ENCODE measurements at places on chromosomes 6 and 20.

DNA sequence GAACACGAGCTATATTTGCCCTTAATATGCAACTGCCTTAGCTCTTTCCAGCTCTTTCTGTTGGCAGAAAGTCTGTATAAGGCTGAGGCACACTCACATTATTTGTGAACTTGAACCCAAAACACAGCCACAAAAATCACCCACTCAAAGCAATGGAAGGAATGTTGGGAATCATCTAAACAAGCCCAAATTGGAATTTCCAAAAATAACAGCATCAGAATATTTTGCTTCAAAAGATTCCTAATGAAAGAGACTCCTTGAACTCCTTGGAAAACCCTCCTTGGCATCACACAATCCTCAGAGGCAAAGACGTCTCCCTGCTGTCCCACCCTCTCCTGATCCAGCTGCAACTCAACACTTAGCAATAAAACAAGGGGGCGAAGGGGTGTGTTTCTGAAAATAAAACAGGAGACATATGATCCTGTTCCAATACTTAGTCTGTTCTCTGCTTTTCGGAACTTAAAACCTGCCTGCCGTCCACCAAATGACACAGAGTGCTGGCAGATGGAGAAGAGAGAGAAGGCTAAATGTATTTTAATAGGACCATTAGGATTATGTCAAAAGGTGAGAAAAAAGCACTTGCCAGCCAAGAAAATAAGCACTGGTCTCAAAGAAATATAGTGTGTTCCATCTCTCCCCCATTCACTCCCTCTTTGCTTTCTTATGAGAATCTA, 320.7 kb upstream of the JARID2 start:
- DNase-seq = no peak

DNA sequence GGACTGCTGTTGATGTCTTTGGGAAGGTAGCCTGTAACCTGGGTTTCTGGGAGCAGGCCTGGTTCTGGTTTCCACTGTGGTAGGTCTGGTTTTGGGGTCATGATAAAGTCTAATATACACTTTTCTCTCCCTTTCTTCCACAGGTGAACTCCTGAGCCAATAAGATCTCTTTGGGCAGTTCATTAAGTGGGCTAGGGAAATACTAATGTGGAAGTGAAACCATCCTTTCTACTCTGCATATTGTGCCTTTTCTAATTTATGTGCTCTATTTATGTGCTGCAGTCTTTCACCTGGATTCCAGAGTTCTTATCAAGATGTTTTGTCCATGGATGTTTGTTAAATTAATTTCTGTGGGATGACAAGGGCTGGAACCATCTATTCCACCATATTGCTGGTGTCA, 165.7 kb upstream of the PTPRK start:
- DNase-seq = no peak

DNA sequence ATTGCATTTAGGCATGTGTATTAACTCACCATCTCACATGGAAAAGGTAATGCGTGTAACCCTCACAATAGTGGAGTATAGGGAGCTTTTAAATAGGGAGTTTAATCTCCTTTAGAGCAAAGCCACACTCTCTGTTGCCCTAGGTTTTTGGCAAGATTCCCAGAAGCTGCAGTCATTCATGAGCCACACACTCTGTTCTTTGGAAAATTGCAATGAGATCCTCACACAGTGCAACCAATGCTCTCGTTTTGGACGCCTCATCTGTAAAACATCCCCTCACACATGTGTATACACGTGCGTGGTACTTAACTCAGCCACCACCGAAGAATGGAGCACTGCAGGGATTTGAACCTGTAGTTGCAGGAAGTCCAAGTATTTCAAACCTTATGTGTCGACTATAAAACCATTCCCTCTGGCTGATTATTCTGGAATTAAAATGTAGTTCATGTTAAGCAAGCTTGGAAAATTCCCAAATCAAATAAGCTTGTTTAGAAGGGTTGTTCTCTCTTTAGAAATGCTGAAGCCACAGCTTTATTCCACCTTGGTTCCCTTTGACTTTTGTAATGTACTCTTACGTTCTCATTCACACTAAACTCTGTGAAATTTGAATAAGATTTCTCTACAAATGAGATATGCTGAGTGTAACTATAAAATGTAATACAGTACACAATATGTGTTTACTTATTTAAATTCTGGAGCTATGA, 489.8 kb upstream of the MANEA start:
- peak; percentile 99 for DNase-seq

DNA sequence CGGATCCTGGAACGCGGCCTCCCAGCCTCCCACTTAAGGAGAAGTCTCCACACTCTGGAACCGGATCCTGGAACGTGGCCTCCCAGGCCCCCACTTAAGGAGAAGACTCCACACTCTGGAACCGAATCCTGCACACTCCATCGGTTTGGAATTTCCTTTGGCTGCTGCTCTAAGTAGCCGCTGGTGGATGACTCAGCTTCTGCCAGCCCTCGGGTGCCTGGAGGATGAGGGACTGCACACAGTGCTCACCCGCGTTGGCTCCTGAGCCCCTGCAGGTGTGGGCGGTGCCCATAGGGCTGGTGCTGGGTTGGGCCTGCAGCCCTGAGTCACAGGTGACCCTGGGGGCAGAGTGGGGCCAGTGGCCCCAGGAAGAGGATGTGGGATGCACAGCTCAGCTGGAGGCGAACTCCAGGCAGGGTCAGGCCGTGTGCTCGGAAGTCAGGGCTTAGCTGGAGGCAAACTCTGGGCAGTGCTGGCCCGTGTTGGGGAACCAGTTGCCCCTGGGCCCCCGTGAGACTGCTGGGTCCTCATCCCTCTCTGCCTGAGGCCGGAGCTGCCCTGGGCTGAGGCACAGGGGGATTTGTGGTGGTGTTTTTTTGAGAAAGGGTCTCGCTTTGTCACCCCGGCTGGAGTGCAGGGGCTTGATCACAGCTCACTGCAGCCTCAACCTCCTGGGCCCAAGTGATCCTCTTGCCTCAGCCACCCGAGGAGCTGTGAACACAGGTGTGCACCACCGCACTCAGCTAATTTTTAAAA, 13.9 kb upstream of the TNFRSF6B start:
- DNase-seq = no peak

- no peak for DNase-seq
Measured at GRCh38 chr6:109296971-109297372, 85.3 kb downstream of the CD164 start.

- no peak for DNase-seq
Measured at GRCh38 chr6:159682295-159682694, 10.7 kb downstream of the SOD2 start.

DNA sequence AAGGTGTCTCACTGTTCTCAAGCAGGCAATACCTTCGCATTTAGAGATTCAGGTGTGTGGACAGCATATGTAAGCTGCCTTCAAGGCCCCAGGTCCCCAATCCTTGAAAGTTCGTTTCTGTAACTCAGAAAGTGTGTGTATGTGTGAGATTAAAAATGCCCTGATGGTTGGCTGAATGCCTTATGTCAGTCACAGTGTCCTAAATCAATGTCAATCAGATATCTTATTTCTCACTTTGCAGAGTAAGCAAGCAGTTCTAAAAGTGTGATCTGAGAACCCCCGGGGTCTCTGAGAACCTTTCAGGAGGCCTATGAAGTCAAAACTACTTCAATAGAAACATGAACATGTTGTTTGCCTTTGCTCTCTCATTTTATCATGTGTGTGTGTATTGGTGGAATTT, 123.2 kb upstream of the NUP153 start:
- no peak for DNase-seq

DNA sequence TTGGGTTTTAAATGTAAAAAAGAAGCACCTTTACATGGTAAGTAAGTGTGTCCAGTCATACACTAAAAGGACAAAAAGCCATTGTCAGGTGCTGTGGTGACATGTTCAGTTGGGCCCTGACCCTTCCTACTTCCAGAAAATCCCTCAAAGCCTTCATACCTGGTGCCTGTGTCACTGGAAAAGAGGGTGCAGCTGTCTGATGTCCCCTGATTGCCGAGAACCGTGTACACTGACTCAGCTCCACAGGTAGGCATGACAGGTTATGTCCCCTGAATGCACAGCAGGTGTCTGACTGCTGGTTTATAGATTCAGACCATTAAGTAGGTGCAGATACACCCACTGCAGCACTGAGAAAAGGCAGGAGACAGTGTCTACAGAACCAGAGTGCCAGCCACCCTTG, 99.1 kb downstream of the FOXC1 start:
- DNase-seq = no peak

- DNase-seq = no peak
Measured at GRCh38 chr6:37971266-37971665, 151.7 kb downstream of the ZFAND3 start.

DNA sequence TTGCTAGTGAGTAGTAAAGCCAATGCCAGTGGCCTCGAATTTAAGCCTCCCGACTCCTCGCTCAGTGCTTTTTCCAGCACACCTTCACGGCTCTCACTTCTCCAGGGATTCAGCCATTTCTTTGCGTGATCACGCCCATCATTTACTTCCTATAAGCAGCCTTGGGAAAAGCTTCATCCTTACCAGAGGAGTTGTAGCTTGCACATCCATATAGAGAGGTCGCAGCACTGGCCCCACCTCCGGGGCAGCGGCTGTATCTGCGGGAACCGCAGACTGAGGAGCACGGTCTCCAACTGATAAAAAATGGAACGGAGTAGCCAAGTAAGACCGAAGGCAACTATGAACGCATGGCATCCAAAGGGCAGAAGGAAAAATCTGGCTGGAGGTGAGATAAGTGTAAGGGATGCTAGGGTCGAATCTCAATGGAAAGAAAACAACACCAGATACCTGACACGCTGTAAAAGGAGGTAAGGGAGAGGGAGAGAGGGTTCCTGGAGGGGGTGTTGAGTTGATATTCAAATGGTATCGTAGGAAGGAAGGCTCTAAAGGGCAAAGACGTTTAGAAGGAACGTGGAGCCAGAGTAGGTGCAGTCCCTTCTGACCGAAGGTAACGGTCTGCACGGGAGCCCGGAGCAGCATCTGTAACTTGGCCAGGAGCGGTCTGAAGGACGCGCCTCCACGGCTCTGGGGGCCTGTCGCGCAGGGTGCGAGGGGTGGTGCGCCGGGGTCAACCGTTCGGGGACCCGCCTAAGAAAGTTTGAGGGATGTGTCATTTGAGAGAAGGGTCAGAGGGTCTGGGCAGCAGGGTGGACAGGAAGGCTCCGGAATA, 640 bp downstream of the NFS1 start:
- DNase-seq = no peak

- DNase-seq = no peak
Measured at GRCh38 chr6:143333749-143334520, 116.6 kb downstream of the ADAT2 start.

GRCh38 chr6:150184850-150185731, 42.2 kb downstream of the PPP1R14C start:
- DNase-seq = no peak

DNA sequence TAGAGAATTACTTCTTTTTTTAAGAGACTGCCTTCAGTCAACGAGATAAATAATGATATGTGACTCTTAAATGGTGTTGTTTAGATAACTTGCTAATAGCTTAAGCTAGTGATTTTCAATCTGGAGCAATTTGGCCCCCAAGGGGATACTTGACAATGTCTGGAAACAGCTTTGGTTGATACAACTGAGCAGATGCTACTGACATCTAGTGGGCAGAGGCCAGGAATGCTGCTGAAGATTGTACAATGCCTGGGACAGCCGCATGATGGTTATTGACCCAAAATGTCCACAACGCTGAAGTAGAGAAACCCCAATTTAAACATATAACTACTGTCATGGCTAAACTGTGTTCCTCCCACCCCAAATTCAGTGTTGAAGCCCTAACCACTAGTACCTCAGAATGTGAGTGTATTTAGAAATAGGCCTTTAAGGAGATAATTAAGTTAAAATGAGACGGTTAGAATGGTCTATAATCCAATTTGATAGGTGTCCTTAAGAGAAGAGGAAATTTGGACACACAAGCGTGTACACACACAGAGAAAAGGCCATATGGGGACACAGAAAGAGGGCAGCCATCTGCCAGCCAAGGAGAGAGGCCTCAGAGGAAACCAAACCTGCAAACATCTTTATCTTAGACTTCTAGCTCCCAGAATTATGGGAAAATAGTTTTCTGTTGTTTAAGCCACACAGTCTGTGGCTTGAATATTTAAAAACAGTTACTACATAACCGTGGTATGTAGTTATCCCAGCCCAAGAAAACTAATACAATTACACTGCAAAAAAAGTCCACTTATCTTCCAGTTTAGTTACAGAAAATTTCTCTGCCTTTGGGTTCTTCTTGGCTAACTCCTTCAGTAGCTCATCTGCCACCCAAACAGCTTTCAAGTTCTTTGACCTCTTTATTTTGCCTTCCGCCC, 22.2 kb downstream of the RWDD2A start:
- DNase-seq = peak; percentile 70

- no peak for DNase-seq
Measured at GRCh38 chr20:31785089-31785488, 34.1 kb upstream of the MYLK2 start.

GRCh38 chr6:79544939-79545450, 7.8 kb upstream of the LCA5 start:
- peak; percentile 93 for DNase-seq

DNA sequence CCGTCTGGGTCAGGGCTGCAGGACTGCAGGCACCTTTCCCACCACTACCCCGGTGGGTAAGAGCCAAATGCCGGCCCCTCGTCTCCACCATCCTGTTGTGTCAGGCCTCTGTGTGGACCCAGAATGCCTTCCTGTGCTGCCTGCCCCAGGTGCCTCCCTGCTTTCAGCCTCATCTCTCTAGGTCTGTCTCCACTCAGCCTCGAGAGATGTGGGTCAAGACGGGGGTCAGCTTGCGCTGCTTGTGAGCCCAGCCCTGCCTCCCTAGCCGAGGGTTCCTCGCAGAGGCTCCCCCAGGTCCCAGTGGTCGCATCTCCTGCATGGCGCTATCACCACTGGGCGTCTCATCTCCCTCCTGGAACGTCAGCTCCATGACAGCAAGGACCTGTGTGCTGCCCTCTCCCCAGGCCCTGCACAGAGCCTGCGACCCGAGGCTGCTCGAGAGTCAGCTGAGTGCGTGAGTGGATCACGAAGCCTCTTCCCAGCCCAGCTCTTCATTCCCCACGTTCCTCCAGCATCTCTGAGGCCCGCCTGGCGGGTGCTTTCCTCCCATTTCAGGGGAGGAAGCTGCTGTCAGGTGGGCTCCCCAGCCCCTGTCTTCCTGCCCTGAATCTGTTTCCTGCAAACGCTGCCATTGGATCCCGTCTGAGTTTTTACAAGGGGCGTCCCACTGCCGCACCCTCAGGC, 38.7 kb upstream of the ZBP1 start:
- no peak for DNase-seq

- DNase-seq = no peak
Measured at GRCh38 chr6:72623808-72624207, 1.9 kb downstream of the KCNQ5 start.

All from COR-L47 (cell line).